ENCODE measurements at places on chromosomes 11 and 22.

DNA sequence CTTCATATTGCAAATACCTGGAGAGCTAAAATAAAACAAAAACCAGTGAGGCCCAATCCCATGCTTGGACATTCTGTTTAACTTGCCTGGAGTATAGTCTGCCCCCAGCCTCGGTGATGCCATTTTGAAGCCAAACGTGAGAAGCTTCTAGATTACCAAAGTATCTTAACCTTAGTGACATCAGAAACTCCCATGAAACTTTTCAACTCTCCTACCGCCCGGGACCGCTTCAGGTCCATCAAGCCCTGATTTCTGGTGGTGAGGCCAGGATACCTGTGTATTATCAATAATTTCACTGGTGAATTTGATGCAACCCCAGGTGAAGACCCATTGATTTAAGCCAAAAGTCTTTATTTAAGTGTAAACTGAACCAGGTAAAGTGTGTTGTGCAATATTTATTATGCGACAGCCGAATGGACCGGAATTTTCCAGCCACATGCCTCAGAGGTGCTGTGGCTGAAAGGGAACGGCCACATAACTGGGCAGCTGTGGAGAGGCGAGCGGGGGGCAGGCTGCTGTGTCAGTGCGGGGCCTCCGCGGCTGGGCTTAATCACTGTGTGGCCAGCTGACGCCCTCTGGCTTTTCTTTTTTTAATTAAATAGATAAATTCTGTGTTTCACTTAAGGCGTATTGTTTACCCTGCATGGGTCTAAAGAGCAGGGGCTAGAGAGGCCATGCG, 385.5 kb upstream of the B3GAT1 start:
- DNase-seq: no peak

GRCh38 chr11:61486779-61487178, 21.8 kb upstream of the LRRC10B start:
- DNase-seq: no peak

DNA sequence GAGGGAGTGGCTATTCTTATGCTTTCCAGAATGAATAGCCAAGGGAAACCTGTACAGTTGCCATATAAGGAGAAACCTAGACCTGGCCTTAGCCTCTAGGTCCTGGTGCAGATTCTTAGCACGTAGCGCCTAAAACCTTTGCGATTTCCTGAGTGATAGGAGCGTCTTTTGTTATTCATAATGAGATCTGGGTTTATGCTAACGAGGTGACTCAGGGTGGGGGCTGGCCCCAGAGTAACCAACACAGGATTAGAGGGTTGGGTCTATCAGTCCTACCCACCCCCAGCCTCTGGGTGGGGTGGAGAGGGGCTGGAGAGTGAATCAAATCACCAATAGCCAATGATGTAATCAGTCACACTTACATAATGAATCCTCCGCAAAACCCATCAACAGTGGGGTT, 73.4 kb upstream of the PARVG start:
- no peak for DNase-seq

- DNase-seq: peak; percentile 81
These were observed 69.1 kb downstream of the CTTN start for GRCh38 chr11:70467201-70468085.

GRCh38 chr11:65223011-65223410, 38.8 kb upstream of the POLA2 start:
- DNase-seq: peak; percentile 46

- DNase-seq: peak; percentile 39
These were observed 8.5 kb downstream of the LGALS2 start for GRCh38 chr22:37571258-37571991.

DNA sequence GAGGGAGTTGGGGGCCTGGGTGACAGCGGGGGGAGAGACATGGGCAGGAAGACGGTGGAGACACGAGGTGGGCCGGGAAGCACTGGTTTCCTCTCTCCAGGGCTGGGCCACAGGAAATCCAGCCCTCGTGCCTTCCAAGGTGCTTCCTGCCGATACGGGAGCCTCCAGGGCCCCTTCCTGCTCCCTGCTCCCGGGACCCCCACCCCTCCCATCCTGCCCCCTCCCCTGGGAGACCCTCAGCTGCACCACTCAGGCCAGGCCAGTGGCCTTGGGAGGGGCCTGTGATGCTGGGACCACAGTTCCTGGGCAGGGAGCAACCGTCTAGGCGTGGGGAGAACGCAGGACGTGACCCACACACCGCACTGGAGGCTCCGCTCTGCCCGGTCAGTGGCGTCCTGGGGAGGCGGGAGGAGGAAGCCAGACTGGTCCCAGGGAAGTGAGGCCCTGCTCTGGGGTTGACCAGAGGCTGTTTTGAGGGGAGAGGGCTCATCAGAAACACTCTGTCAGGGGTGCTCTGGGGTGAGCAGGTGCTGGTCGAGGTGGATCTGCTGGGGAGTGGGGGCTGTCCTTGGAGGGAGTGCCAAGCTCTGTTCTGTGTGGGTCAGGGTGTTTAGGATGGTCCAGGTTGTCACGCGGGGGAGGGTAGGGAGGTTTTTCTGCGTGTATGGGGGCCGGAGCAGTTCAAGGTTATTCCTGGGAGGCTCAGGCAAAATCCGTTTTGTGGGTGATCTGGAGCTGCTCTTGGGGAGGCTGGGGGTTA, at the start of gene SHANK3:
SHANK3 (plus strand) TSS at position 353 of the 760 bp plus-strand sequence.
- DNase-seq: peak; percentile 78

DNA sequence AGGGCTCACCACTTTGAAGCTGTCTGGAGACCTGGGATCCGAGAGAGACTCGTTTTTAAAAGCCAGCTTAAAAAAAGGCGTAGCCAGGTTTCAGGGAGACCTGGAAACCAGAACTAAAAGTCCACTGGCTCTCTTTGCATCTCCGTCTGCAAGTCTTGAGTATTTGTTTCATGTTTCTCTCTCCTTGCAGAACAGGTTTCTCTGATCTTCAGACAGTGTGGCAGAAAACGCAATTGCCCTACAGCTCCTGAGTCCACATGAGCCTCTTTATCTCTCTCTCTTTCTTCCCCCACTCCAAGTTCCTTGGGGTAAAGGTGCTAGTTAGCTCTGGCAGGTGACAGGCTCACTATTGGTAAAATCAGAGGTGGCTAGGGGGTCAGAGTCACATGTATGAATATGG, 67.0 kb upstream of the AMPD3 start:
- DNase-seq: no peak

- DNase-seq: no peak
These were observed 68.1 kb downstream of the GRIK4 start for GRCh38 chr11:120579611-120580031.
